ENCODE measurements at places on chromosomes 6 and 20.

DNA sequence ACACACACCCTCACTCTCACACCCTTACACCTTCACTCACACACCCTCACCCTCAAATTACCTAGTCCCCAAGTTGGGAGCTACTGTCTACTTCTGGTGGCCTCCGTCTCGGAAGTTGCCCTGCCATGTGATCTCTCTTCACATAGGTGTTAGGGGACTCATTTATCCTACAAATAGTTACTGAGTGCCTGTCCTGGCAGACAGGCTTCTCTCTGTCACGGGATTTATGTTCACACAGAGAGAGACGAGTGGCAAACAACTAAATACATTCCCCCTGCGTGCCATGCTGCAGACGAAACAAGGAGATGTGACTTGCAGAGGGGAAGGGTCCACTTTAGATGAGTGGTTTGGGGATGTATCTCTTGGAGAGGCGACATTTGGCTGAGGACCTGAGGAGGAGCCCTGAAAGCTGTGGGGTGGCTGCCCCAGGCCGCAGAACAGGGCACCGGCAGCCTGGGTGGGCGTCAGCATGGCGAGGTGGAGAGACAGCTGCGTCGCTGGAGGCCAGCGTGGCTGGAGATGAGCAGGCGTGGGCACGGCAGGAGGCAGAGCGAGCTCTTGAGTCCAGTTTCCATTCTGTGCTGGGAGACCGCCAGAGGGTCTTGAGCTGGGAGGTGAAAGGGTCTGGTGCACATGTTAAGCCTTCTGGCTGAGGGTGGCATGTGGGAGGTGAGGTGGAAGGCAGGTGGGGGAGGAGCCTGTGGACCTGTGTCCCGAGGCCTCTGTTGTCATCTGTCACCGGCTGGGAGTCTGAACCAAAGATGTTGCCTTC, 17.2 kb downstream of the DYNLT1 start:
- no peak for DNase-seq

GRCh38 chr6:4021854-4022695, 56.9 kb downstream of the FAM217A start:
- DNase-seq: no peak

DNA sequence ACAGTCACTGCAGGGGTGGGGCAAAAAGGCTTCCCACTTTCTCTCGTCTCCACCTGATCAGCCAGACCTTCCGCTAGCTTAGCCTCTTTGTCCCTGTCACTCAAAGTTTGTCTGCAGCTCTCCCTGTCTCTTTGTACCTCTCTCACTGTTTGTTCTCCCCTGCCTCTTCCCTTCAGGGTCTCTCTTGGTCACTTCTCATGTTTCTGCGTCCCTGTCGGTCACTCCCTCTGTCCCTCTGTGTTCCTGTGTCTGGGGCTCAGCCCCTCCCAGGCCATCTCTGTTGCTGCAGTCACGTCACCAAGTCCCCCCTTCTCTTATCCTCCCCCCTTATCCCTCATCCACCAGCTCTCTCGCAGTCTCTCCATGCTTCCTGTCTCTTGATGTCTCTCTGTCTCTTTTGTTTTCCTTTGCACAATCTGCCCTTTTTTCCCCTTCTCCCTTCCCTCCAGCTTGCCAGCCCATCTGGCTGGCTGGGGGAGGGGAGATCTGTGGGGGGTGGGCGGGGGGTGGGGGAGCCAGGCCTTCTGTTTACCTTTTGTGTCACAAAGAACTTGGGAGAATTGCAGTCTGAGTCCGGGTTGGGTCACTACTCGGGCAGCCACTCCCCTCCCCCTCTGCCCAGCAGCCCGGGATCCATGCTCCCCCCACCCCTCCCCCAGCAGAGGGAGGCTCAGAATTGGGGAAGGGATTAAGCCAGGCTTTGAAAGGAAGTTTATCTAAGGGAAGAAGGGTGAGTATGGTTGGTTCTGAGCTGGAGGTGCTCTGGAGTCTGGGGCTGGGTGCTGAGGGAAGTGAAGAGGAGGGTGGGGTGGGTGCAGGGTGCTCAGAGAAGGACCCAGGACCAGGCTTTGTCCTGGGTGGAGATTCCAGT, 32.3 kb downstream of the FOXP4 start:
- DNase-seq: no peak

GRCh38 chr6:119034827-119035458, 43.5 kb downstream of the FAM184A start:
- no peak for DNase-seq

- no peak for DNase-seq
These were observed 372.0 kb downstream of the PREX1 start for GRCh38 chr20:48455651-48456365.

GRCh38 chr20:5848711-5849505, 98.7 kb downstream of the SHLD1 start:
- no peak for DNase-seq

GRCh38 chr6:131660195-131660594, 23.1 kb downstream of the ENPP3 start:
- DNase-seq: no peak

DNA sequence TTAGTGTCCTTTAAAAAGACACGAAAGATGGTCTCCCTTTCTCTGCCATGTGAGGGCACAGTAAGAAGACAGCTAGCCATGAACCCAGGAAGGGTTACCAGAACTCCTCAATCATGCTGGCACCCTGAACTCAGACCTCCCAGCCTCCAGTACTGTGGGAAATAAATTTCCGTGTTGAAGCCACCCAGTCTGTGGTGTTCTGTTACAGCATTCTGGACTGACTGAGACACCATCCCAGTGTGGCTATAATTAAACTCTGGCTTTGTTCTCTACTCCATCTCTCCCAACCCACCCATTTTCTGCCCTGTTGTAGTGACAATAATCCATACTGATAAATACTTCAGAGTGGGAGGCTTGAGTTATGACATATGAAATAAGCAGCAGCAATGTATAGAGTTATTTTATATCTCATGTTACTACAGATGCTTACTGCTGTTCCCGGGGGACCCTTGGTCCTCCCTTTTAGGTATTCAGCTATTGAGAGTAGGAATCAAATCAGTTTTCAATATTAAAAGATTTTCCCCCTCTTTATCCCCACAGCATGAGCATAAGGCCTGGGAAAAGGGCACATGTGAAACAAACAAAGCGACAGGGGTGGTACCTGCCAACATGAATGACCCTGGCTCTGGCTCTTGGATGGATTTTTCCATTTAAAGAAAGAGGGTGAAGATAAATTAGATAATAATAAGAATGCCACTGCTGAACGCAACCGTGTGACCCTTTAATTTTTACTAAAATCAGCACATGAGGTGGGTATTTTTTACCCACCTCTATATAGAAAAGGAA, 224.3 kb upstream of the SLC35B3 start:
- DNase-seq: no peak

GRCh38 chr6:147839708-147840610, 331.5 kb downstream of the SAMD5 start:
- no peak for DNase-seq

All from activated CD8-positive, alpha-beta memory T cell treated with anti-CD3 and anti-CD28 coated beads for 1 hour (primary cell).